ENCODE measurements at places on chromosomes 3 and 15.
A peak's percentile ranks its signal among the peaks of the same experiment; 100 is the strongest.

DNA sequence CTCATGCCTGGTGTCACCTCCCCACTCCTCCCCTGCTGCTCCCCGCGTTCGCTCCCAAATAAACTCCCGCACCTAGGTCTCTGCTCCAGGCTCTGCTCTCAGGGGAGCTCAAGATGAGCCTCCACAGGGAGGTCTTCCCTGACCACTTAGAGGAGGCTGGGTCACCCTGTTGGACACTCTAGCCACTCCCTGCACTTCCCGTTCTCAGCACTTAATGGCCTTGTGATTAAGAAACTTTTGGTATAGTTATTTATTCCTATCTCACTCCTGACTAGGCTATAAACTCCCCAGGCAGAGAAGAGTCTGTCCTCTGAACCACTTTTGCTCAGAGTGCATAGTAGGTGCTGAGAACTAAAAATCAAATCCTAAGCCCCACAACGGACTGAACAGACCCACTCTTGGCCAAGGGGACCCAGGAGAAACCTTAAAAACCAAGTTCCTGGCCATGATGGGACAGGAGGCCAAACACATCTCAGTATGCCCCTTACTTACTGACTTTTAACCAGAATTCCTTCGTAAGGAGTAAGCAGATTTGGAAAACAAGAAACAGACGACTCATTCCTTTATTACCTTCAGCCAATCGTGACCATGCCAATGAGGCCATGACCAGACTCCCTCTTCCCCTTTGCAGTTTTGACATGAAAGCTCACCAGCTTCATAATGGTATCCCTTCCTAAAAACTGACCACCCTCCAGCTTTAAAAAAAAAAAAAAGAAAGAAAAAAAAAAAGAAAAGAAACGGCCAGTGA is 69.0 kb upstream of the HRH1 start:
- DNase-seq = no peak

- peak; percentile 95 for DNase-seq
Observed at GRCh38 chr3:171459942-171460724, at the start of gene TNIK. Gene TNIK, minus strand, starts transcription at chr3:171460405. Its CDS starts 342 bp downstream, at chr3:171460063.

- no peak for DNase-seq
Observed at GRCh38 chr15:68997930-68998777, 16.3 kb upstream of the NOX5 start.

- DNase-seq = no peak
Observed at GRCh38 chr3:188396900-188397299, 242.9 kb downstream of the LPP start.

DNA sequence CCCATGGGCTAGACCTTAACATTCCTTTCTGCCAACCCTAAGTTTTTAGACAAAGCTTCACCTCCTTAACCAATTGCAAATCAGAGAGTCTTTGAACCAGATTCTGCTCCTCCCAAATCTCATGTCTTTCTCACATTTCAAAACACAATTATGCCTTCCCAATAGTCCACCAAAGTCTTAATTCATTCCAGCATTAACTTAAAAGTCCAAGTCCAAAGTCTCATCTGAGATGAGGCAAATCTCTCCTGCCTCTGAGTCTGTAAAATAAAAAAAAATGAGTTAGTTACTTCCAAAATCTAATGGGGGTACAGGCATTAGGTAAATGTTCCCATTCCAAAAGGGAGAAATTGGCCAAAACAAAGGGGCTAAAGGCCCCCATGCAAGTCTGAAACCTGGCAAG is 43.8 kb upstream of the MYRIP start:
- no peak for DNase-seq

GRCh38 chr3:89628856-89629670 is 521.6 kb downstream of the EPHA3 start:
- no peak for DNase-seq
